ENCODE measurements at places on chromosomes 2 and 18.

DNA sequence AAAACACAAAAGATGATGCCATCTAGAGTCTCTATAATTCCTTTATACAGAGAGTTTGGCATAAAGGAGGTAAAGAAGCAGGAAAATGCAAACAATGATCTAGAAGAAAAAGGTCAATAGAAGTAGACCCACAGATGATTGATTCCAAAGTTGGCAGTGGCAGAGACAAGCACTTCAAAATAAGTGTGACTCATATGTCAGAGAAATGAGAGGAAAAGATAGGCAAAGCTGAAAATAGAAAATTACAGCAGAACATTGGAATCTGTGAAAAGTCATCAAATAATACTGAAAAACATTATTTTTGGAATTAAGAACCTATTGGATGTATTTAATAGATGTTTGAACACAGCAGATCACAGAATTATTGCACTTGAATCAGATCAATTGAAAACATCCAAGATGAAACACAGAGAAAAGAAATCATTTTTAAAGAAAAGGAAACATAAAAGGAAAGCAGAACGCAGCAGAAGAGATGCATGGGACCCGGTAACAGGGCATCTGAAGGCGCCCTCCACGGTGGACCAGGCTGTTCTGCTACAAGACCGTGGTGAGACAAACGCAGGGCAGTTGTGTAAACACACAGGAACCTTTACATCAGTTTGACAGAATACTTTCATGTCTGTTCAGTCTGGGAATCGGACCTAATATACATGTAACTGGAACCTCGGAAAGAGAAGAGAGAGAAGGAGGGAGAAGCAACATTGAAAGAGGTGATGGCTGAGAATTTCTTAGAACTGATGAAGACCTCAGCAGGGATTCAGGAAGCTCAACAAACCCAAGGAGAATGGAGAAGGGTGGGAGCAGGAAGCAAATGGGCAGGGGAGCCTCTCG lies 74.6 kb upstream of the GPC1 start:
- no peak for DNase-seq

DNA sequence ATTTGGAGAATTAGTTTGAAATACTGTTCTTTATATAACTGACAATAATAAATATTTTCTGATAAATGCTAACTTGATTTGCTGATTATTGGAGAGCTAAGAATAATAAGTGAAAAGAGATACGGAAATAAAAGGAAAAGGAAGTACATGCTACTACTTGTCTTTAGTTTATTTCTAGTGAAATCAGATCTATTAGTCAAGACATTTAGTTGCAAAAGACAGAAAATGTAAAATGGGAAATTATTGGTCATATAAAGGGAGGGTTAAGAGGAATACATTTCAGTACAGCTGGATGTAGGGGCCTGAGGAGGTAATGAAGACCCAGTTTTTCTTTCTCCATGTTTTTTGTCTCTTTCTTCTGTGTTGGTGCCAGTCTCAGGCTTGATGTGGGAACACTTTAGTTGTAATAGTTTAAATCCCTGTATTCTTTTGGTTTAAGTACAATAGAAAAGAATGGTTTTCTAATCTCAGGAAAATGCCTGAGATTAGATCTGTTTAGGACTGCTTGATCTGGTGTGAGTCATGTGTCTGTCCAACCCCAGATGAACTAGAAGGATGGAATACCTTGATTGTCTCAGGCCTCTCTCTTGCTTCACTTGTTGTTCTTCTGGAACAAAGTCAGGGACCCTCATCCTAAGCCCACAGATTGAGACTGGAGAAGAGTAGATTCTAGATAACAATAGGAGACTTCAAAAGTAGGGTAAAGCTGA lies 58.0 kb downstream of the PLCL1 start:
- DNase-seq: no peak

- no peak for DNase-seq
These were observed 17.3 kb downstream of the PIK3C3 start for GRCh38 chr18:41972067-41972925.

DNA sequence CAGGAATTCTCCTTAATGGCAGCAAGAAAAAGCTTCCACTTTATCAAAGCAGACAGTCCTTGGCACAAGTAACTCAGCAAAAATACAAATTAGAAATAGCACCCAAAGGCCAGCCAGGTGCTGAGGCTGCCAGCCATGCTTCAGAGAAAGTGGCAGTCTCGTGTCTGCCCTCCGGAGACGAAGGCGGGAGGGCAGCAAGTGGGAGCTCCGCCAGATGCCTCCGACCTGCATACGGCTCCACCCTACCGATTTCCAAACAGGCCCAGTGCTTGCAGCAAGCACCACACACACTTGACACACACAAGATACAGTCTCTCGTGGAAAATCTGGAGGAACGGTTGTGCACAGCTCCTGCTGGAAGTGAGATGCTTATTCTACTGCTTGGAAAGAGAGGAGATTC lies 134.9 kb upstream of the REV1 start:
- no peak for DNase-seq

- DNase-seq: no peak
These were observed 1.0 kb upstream of the ZEB2 start for GRCh38 chr2:144520756-144521487.

DNA sequence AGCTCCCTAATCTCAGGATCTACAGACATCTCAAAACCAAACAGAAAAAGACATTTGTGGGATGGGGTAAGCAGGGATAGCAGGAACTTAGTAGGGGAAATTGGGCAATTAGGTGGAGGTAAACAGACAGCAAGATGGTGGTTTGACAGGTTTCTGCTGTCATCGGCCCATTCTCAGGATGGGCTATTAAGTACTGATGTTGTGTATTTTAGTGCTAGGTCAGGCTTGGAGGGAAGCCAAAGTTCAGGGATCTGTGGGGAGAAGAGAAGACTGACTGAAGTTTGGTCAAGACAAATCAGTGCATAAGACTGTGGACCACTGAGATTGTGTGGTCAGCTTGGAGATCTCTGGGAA lies 96.8 kb upstream of the THUMPD2 start:
- DNase-seq: no peak

- no peak for DNase-seq
These were observed 149.6 kb downstream of the MYT1L start for GRCh38 chr2:2181493-2181892.

- no peak for DNase-seq
These were observed 33.6 kb downstream of the KIDINS220 start for GRCh38 chr2:8803658-8804379.

GRCh38 chr2:191758518-191759507 lies 80.9 kb downstream of the NABP1 start:
- no peak for DNase-seq

DNA sequence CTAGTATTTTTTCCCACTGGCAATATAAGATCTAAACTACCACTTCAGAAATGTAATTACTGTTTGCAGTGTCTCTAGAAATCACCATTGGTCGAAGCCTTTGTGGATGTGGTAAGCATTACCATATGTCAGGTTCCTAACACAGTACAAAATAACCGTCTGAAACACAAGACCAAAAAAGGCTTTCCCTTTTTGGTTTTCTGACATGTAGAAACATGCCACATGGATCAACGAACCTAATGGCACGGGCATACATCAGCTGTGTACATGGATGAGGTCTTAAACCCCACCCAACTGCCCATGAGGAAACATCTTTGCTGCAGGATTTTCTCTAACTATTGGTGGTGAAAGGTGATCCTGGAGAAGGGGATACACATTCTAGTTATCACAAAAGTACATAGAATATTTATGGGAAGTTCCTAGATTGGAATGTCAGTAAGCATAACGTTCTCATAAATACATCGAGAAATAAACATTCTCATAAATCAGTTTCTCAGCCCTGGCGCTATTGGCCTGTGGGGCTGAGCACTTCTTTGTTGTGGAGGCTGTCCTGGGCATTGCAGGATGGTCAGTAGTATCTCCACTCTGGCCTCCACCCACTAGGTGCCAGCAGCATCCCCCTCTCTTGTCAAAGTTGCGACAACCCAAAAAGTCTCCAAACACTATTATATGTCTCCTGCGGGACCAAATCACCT lies 9.0 kb downstream of the VIT start:
- DNase-seq: no peak

GRCh38 chr2:58520903-58521302 lies 279.8 kb upstream of the FANCL start:
- DNase-seq: no peak

- no peak for DNase-seq
These were observed 129.5 kb downstream of the PAX3 start for GRCh38 chr2:222169346-222169745.

DNA sequence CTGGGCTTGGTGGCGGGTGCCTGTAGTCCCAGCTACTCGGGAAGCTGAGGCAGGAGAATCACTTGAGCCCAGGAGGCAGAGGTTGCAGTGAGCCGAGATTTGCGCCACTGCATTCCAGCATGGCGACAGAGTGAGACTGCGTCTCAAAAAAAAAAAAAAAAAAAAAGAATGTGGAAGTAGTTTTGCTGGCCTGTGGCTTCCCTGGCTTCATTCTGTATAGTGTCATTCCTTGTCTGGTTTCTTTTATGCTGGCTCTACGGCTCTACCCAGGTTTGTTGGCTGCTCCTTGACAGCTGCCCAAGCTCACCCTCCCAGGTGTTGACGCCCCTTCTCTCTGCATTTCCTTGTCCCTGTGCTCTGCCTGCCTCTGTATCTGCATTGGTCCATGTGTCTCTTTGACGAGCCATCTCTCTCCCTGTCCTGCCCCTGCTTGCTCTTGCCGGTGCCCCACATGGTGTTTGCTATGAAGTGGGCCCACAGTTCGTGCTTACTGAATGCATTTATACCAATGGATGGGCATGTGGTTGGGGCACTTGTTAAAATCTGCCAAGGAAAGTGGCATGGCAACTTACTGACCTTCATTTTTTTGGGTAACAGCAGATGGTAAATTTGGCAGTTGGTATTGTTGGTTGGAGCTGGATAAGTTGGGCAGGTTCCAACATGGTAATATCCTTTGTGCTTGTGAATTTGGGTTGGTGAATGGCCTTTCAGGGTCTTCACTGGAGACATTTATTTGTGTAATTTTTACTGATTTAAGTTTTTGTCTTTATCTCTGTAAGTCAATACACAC lies 113.9 kb downstream of the MAP4K4 start:
- no peak for DNase-seq

DNA sequence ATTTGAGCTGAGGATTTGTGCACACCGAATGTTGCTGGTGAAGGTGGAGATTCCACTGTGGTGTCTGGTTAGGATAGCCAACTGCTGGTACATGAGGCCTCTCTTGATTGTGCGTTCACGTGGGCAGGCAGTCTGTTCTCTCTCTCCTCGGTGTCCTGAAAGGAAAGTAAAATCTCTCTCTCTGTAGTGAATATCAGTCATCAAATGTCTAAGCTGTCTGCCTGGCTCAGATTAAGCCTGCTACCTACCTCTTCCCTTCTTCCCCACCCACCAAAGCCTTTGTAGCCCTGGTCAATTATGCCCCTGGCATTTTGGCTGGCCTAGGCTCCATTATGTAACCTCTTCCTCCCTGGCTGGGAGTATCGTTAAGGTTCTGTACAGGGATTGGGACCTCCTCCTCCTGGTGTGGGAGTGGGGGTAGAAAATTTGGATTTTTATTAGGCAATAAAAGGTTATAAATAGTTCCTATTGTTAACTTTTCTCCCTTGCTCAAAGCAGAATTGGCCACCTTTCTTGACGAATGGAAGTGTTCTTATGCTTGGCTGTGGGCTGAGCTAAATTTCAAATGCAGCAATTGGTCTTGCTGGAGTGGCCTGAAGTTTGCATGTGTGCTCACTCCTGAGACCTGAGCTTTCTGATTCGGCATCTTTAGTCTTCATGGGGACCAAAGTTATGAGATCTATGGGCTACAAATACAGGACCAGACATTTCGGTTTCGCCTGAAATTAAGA lies 148.8 kb downstream of the WDSUB1 start:
- DNase-seq: no peak

- DNase-seq: no peak
These were observed 959 bp upstream of the TUBA4B start for GRCh38 chr2:219252084-219252483.

DNA sequence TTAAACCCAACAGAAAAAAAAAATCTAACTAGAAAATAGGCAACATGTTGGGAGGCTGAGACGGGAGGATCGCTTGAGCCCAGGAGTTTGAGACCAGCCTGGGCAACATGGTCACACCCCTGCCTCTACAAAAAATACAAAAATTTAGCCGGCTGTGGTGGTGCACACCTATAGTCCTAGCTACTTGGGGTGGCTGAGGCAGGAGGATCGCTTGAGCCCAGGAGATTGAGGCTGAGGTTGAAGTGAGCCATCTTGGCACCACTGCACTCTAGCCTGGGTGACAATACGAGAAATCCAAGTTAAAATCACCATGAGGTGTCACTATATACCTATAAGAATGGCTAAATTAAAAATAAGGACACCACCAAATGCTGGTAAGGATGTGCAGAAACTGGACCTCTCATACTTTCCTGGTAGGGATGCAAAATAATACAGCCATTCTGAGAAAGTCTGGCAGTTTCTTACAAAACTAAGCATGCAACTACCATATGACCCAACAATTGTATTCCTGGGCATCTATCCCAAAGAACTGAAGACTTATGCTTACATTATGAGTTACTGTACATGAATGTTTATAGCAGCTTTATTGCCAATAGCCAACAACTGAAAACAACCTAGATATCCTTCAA lies 2.2 kb downstream of the SEPTIN10 start:
- DNase-seq: no peak

GRCh38 chr18:12911929-12912703 lies 28.1 kb upstream of the PTPN2 start:
- DNase-seq: no peak

- DNase-seq: no peak
These were observed 65.0 kb upstream of the MFF start for GRCh38 chr2:227260041-227260440.

DNA sequence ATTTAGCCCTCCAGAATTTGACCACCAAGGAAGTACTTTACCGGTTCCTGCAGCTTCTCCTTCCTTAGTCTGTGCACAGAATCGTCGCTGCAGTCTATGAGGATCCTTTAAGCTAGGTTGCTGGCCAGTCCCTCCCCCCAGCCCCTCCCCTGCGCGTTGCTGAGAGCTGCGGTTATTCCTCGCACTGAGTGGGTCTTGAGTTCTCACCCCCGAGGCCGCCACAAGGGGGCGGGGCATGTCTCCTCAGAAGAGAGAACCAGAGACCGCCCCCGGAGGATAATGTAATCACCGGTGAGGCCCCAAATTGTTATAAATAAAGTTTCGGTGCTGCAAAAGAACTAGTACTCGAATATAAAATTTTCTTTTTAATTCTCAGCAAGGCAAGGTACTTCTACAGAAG lies 1184.9 kb upstream of the CDH2 start:
- DNase-seq: no peak

DNA sequence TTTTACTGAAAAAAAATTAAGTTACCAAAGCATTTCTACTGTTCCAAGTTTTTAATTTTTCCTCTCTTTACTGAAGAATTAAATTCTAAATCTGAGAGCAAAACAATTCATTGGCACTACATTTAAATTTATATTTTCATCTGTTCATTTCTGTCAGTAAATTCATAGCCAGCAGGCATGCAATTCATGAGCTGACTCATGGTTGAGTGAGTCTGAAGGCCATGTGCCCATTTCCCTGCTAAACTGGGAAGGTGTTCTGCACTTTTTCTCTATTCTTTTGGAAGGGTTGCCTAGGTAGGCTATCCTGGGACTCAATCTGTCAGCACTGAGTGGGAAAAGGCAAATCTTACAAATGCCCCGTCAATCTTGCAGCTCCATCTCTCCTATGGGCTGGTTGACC lies 88.7 kb downstream of the KLHL14 start:
- DNase-seq: no peak

Data from C1 segment of cervical spinal cord (tissue), 14 donors.